ENCODE measurements at places on chromosomes 1 and 21.
A peak's percentile ranks its signal among the peaks of the same experiment; 100 is the strongest.

GRCh38 chr1:19651141-19651737, 7.1 kb downstream of the NBL1 start:
- no peak for DNase-seq

GRCh38 chr1:8025671-8026144, 401 bp downstream of the ERRFI1 start:
- DNase-seq, result peak; percentile 10

- DNase-seq, result peak; percentile 28
These were observed 13.8 kb upstream of the POGZ start for GRCh38 chr1:151472856-151473731.

DNA sequence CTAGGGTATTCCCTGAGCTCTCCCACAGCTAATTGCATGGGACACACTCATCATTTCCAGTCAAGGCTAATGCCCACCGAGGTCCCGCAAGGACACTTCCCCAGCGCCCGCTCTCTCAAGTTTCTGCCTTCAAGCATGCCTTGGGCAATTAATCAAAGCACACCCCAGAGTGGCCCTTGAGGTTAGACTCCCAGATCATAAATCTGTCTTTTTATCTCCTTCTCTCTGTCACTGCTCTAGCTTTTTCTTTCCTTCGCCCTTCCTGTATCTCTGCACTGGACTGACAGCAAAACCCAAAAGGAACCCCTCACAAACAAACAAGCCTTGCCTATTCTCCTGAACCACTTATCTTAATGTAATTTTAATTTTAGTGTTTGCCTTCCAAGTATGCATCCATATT, 7.9 kb upstream of the EXOSC10 start:
- DNase-seq, result no peak

GRCh38 chr1:8073112-8073855, 47.2 kb upstream of the ERRFI1 start:
- DNase-seq, result no peak

DNA sequence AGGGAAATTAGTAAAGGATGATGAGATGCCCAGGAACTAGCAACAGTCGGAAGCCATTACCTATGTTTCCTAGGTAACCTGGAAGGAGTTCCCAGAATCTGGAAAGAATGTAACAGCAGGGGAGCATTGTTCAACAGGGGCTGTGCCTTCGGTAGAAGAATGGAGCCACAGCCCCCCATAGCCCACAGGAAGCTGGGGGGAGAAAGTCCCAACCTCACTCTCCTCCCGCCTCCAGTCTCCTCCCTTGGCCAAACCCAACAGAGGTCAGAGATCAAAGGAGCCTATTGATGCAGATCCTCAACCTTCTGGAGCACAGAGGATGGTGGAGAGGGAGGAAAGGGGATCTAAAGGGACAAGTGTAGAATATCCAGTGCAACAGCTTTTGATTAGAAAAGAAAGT, 131.5 kb upstream of the SLC44A3 start:
- no peak for DNase-seq

GRCh38 chr1:178942285-178943198, 71.7 kb upstream of the ANGPTL1 start:
- no peak for DNase-seq

GRCh38 chr1:24173638-24174575, 13.2 kb downstream of the IFNLR1 start:
- no peak for DNase-seq

DNA sequence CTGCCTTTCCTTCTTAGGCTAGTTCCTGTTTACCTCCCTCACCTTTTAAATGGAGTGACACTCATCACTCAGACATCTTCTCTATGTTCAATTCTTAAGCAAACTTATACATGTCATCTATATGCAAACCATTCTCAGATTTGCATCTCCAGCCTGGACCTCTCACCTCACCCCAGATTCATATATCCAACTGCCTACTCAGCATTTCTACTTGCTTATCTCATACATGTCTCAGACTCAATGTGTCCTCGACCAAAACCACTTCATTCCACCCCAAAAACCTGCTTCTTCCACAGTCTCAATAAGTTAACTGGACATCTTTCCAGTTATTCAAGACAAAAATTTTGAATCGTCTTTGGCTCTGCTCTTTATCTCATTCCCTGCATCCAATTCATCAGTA, 62.6 kb downstream of the ERICH3 start:
- DNase-seq, result no peak

GRCh38 chr1:75132812-75133619, 1.2 kb upstream of the LHX8 start:
- DNase-seq, result no peak

DNA sequence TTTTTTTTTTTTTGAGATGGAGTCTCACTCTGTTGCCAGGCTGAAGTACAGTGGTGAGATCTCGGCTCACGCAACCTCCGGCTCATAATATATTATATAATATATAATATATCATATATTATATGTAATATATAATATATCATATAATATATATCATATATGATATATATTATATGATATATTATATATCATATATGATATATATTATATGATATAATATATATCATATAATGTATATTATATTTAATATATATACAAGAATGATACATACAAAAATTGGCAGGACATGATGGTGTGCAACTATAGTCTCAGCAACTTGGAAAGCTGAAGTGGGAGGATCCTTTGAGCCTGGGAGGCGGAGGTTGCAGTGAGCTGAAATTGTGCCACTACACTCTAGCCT, 1725.5 kb downstream of the MRPL39 start:
- no peak for DNase-seq

DNA sequence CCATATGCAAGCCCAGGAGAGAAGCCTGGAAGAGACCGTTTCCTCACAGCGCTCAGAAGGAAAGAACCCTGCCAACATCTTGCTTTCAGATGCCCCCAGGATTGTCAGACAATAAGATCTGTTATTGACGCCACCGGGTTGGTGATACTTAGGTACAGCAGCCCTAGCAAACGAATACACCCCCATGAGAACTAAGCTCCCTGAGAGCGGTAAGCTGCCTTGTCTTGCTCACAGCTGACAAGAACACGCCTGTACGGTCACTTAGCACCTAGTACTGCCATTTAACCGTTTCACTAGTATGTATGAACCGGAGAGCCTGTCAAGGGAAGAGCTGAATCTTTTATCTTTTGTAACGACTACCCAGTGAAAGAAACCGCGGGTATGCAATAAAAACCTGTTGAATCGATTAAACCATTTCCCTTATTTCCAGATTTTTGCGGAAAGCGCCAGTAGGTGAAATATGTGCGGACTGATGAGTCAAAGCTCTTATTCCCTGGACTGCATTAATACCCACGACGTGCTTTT, 619 bp upstream of the ZBTB8B start:
- DNase-seq, result no peak

DNA sequence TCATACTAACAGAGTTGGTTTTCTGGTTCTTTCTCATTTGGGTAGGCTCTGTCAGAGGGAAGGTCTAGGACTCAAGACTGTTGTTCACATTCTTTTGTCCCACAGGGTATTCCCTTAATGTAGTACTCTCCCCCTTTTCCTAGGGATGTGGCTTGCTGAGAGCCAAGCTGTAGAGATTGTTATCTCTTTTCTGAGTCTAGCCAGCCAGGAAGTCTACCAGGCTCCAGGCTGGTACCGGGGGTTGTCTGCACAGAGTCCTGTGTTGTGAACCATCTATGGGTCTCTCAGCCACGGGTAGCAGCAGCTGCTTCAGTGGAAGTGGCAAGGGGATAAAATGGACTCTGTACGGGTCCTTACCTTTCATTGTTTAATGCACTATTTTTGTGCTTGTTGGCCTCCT, 226.4 kb downstream of the LBR start:
- DNase-seq, result no peak
